ENCODE measurements at places on chromosomes 3 and 15.

- H3K36me3 ChIP-seq: no peaks in the 10 kb centered on the region
- no peak overlapping the region for H3K4me3 ChIP-seq
- no peak overlapping the region for H3K27ac ChIP-seq
Observed at GRCh38 chr3:11898611-11899325, 52.1 kb upstream of the TAMM41 start.

DNA sequence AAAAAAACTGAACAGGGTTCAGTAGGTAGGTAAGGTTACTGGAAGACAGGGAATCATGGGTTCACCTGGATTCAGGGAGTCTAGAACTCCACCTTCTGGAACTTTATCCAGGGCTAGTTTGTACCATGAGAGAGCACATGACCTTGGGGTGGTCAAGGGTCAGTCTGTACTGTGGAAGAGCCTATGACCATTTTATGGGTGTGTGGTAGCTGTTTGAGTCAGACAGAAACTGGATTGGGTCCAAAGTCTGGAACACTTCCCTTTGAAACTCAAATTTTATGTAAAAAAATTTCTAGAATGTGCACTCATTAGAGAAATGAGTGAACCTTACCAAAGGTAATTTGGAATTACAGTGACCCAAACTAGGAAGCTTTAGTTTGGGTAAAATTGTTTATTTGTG is 486.0 kb upstream of the AGTR1 start:
- no peak overlapping the region for H3K27ac ChIP-seq
- H3K36me3 ChIP-seq: peaks cover 3% of the 10 kb centered on the region
- no peak overlapping the region for H3K4me3 ChIP-seq
- no peaks in the 10 kb centered on the region for H3K4me1 ChIP-seq
- no peak for DNase-seq
- no peaks in the 10 kb centered on the region for H3K27me3 ChIP-seq

- H3K4me3 ChIP-seq: no peak overlapping the region
- no peak for DNase-seq
- no peaks in the 10 kb centered on the region for H3K36me3 ChIP-seq
- H3K27me3 ChIP-seq: peaks cover 22% of the 10 kb centered on the region
Observed at GRCh38 chr3:37905346-37905745, 43.7 kb downstream of the CTDSPL start.

DNA sequence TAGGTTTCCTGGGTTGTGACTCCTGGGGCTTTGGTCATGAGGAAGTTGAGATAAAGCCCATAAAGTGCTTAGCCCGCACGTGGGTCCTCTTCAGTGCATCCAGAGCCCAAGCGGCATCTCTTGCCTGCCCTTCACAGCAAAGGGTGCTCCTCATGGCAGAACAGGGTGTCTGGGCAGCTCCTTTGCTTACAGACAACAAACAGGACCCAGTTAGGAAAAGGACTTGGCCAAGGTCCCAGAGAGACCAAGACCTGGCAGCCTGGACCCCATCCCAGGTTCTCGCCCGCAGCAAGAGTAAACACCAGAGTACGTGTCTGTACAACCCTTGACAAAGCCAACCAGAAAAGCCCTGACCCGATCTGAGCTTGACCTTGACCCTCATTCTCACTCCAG is 27.0 kb downstream of the ALS2CL start:
- H3K4me1 ChIP-seq: no peaks in the 10 kb centered on the region
- DNase-seq: no peak
- H3K27me3 ChIP-seq: peaks cover 13% of the 10 kb centered on the region
- H3K27ac ChIP-seq: no peak overlapping the region
- no peak overlapping the region for H3K4me3 ChIP-seq

- no peak overlapping the region for H3K4me3 ChIP-seq
- H3K27me3 ChIP-seq: peaks cover 22% of the 10 kb centered on the region
- no peaks in the 10 kb centered on the region for H3K4me1 ChIP-seq
- DNase-seq: no peak
- H3K36me3 ChIP-seq: no peaks in the 10 kb centered on the region
- H3K27ac ChIP-seq: no peak overlapping the region
Observed at GRCh38 chr3:187325632-187326031, 34.1 kb upstream of the MASP1 start.

DNA sequence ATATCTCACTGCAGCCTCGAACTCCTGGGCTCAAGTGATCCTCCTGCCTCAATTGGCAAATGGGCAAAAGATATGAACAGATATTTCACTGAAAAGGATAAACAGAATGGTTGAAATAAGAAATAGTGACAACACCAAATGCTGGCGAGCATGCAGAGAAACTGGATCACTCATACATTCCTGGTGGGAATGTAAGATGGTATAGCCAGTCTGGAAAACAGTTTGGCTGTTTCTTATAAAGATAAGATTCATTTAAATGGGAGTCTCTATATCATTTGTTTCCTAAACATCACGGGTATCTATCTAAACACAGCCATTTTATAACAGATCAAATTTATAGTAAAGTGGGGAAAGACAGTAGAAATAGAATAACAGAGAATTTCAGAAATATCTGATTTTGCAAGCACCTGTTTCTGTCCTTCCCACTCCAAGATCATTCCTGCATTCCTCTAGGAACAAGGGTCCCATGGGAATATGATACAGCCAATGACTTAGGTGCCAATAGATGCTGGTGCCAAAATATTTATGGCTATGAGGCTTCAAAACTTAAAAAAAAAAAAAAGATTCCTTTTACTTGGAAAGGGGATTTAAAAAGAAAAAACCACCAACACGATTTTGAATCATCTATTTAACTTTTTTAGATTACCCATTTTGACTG is 9.9 kb upstream of the TFDP2 start:
- no peak overlapping the region for H3K4me3 ChIP-seq
- H3K36me3 ChIP-seq: peaks cover 9% of the 10 kb centered on the region
- DNase-seq: no peak
- no peaks in the 10 kb centered on the region for H3K27me3 ChIP-seq
- no peaks in the 10 kb centered on the region for H3K4me1 ChIP-seq

DNA sequence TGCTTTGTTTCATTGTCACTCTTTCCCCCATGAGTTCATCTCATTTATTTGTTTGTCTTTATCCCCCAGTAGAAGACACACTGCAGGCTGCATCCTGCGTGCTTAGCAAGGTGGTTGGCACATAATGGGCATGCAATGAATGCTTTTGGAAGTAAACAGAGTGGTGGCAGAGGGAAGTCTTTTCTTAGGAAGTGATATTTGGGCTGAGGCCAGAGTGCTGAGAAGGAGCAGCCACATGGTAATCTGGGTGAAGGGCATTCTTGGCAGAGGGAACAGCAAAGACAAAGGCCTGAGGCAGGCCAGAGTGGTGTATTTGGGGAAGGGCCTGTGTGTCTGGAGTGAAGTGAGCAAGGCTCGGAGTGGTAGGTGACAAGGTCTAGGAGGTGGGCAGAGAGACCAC is 17.7 kb upstream of the ADAMTS7 start:
- no peak for DNase-seq
- H3K27me3 ChIP-seq: peaks cover 19% of the 10 kb centered on the region
- peaks cover 4% of the 10 kb centered on the region for H3K4me1 ChIP-seq
- H3K36me3 ChIP-seq: no peaks in the 10 kb centered on the region
- H3K4me3 ChIP-seq: no peak overlapping the region

GRCh38 chr15:78641102-78641748 is at the start of gene CHRNB4:
TSS of gene CHRNB4 (minus strand) at chr15:78641210. CDS start at chr15:78641133, 77 bp downstream.
- H3K27ac ChIP-seq: no peak within 1 kb of the TSS
- peak within 1 kb of the TSS; percentile 61 for H3K4me3 ChIP-seq
- no peak for DNase-seq
- peaks cover 9% of the 10 kb centered on the region for H3K4me1 ChIP-seq

- no peak overlapping the region for H3K27ac ChIP-seq
- no peak overlapping the region for H3K4me3 ChIP-seq
- H3K36me3 ChIP-seq: peaks cover 2% of the 10 kb centered on the region
- H3K27me3 ChIP-seq: peaks cover 35% of the 10 kb centered on the region
- DNase-seq: no peak
Observed at GRCh38 chr3:39476783-39477182, 9.3 kb downstream of the MOBP start.

DNA sequence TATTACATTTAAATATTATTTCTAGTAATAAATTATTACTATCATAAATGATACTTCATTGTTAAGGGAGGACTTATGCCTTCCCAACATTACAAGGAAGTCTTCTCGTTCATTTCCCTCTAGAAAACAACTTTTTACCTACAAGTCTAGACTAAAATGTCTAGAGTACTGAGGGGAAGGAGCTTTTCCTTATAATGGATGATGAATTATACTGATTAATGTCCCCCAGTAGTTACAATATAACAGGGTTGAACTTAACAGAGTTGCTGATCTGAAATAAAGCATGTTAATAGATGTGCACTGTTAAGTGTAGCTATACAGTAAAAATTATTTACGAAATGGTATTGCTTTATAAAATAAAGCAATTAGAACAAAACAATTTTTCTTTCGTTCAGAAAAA is 2.7 kb upstream of the MNS1 start:
- peaks cover 30% of the 10 kb centered on the region for H3K27me3 ChIP-seq
- peaks cover 2% of the 10 kb centered on the region for H3K36me3 ChIP-seq
- no peak overlapping the region for H3K27ac ChIP-seq
- peaks cover 17% of the 10 kb centered on the region for H3K4me1 ChIP-seq
- DNase-seq: no peak

DNA sequence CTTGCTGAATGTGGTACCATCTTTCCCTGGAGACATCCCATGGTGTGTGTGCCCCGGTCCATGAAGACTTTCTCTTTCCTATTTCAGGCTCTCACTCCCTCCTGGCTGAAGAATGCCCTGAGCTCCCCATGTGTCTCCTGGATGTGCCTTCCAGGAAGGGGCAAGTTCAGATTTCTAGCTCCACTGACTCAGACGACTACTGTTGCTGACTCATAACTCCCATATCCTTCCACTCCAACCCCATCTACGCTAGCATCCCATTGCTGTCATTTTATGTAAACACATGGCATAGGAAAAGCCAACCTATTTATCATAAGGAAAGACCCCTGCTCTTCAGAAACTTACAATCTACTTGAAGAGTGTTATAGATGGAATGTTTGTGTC is 95.0 kb downstream of the ADCY5 start:
- H3K36me3 ChIP-seq: peaks cover 2% of the 10 kb centered on the region
- H3K27ac ChIP-seq: no peak overlapping the region
- H3K4me3 ChIP-seq: no peak overlapping the region
- peaks cover 44% of the 10 kb centered on the region for H3K27me3 ChIP-seq

DNA sequence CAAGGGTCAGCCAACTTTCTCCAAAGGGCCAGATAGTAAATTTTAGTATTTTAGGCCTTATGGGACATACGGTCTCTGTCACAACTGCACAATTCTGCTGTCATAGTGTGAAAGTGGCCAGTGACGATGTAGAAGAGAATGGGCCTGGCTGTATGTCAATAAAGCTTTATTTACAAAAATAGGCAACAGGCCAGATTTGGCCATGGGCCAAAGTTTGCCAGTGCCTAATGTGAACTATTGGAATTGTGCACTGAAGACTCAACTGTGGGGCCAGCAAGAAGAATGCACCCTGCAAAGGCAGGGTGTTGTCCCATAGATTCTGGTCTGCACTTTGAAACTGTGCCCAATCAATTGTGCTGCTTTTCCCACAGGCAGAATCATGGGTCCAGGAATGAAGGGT is 69.4 kb upstream of the PRR23E start:
- H3K36me3 ChIP-seq: no peaks in the 10 kb centered on the region
- H3K4me1 ChIP-seq: no peaks in the 10 kb centered on the region
- H3K4me3 ChIP-seq: no peak overlapping the region
- peaks cover 61% of the 10 kb centered on the region for H3K27me3 ChIP-seq
- no peak overlapping the region for H3K27ac ChIP-seq
- no peak for DNase-seq

GRCh38 chr3:48038971-48039481 is 22.8 kb upstream of the MAP4 start:
- DNase-seq: no peak
- no peak overlapping the region for H3K27ac ChIP-seq
- H3K4me1 ChIP-seq: peaks cover 32% of the 10 kb centered on the region
- H3K36me3 ChIP-seq: peaks cover 3% of the 10 kb centered on the region
- H3K4me3 ChIP-seq: no peak overlapping the region

GRCh38 chr3:38121451-38121831 is 15.5 kb downstream of the ACAA1 start:
- H3K27me3 ChIP-seq: no peaks in the 10 kb centered on the region
- H3K27ac ChIP-seq: no peak overlapping the region
- peaks cover 31% of the 10 kb centered on the region for H3K4me1 ChIP-seq

DNA sequence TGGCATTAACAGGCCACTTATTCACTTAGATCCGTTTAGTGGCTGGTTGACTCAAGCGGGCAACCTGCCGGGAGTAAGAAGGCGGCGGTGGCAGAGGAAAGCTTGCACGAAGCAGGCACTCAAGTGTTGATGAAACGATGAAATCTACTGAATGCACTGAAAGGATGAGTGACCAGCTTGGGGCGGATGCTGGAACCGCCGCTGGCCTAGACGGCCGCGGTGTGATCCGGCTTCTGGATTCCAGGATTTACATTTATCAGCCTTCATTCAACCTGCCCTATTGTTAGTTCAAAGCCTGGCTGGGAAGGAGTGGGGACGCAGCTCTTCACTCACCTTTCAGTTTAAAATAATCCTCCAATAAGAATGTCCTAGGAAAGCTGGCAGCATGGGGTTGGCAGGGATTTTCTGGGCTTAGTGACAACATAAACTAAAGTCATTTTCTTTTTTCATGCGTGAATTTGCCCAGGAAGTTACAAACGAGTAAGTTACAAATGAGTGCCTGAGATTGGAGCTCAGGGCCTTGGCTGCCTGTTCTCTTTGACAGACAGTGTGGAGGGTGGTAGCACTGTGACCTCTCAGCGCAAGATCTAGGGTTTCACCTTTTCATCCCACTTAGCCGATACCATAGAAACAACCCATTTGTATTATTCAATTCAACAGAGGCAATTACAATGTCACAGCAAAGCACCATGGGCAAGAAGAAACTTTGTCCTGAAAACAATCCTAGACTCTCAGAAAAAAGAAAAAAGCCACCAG is 1.1 kb upstream of the PLCH1 start:
- H3K27ac ChIP-seq: no peak overlapping the region
- H3K36me3 ChIP-seq: peaks cover 7% of the 10 kb centered on the region
- no peak for DNase-seq
- H3K4me3 ChIP-seq: peak overlapping the region; percentile 32

- no peaks in the 10 kb centered on the region for H3K27me3 ChIP-seq
- H3K4me1 ChIP-seq: no peaks in the 10 kb centered on the region
- H3K27ac ChIP-seq: no peak overlapping the region
- H3K36me3 ChIP-seq: no peaks in the 10 kb centered on the region
- no peak for DNase-seq
Observed at GRCh38 chr3:143258692-143259091, 139.1 kb downstream of the CHST2 start.

DNA sequence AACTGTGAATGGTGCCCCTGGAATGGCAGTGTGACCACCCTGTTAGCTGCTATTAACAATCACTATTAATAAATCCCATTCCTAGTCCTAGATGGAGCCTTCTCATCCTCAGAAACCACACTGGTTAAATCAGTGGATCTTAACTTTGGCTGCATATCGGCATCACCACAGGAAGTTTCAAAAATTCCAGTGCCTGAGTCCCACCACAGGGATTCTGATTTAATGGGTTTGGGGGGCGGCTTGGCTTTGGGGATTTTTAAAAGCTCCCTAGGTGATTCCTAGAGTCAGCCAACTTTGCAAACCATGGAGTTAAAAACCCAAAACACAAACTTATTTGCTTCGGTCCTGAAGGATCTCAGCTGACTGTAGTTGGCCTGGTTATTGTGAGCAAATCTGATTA is 3.1 kb downstream of the FAM107A start:
- H3K4me3 ChIP-seq: no peak overlapping the region
- no peak overlapping the region for H3K27ac ChIP-seq
- no peak for DNase-seq
- peaks cover under 1% of the 10 kb centered on the region for H3K4me1 ChIP-seq

- no peak overlapping the region for H3K4me3 ChIP-seq
- peaks cover 33% of the 10 kb centered on the region for H3K4me1 ChIP-seq
- H3K36me3 ChIP-seq: no peaks in the 10 kb centered on the region
- peak overlapping the region; percentile 65 for H3K27ac ChIP-seq
- peak; percentile 58 for DNase-seq
- peaks cover 9% of the 10 kb centered on the region for H3K27me3 ChIP-seq
Observed at GRCh38 chr3:43769097-43769884, 78.6 kb downstream of the ABHD5 start.

All from central memory CD8-positive, alpha-beta T cell (primary cell).